ENCODE measurements at places on chromosomes 16 and 17. TPM values are rescaled to one million over a fixed set of nuclear protein-coding genes. Genes with fewer than 3 reads are reported as not detected.

Gene CDRT4
- total RNA-seq: not detected

Gene YPEL3
- total RNA-seq: 129 TPM

Gene RNF157
- total RNA-seq: 13.0 TPM

Gene PITPNM3
- 1.2 TPM for total RNA-seq

Gene EFNB3
- total RNA-seq: 2.1 TPM

Gene TRIM47
- total RNA-seq: 16.8 TPM

Gene KRT39
- not detected for total RNA-seq

DNA sequence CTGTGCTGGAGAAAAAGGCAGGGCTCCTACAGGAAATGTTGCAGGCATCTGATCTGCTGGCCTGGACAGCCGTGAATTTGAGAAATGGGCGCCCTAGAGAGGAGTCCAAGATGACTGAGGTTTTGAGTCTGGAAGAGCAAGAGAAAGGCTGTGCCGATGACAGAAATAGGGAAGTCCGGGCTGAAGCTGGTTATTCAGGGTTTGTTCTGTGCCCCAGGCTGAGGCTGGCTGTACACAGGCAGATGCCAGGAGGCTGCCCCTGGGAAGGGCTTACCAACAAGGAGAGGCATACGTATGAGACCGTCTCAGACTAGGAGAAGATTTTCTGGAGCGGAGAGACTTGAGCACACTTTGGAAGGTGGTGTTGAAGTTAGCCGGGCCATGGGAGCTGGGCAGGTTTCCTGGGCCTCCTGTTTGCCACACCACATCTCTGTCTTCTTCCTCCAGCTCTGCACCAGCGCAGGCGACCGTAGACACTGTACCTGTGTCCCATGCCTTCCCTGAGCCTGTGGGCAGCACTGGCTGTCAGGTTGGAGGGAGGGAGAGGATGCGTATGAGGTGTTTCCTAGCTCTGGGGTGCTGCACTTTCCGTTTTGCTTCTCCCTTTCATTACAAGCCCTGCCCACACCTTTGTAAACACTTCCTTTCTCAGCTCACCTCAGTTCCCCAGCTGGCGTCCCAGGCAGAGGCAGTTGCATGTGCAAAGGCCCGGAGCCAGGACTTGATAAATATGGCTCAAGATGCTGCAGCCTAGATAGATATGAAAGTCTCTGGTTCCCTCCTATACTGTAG lies 80.8 kb downstream of the SPECC1 start:
- H3K36me3 ChIP-seq: no peaks in the 10 kb centered on the region
- peak overlapping the region; percentile 87 for H3K27ac ChIP-seq
- no peak for DNase-seq
- no peaks in the 10 kb centered on the region for H3K27me3 ChIP-seq
- H3K4me3 ChIP-seq: no peak overlapping the region

- H3K36me3 ChIP-seq: no peaks in the 10 kb centered on the region
- no peak overlapping the region for H3K4me3 ChIP-seq
- no peak overlapping the region for H3K27ac ChIP-seq
- H3K4me1 ChIP-seq: no peaks in the 10 kb centered on the region
- no peaks in the 10 kb centered on the region for H3K27me3 ChIP-seq
Measured at GRCh38 chr17:51869387-51869786, 289.1 kb downstream of the CA10 start.

GRCh38 chr17:65984299-65984698 lies 207.6 kb downstream of the CEP112 start:
- no peaks in the 10 kb centered on the region for H3K4me1 ChIP-seq
- no peak for DNase-seq
- no peak overlapping the region for H3K27ac ChIP-seq
- H3K4me3 ChIP-seq: no peak overlapping the region

DNA sequence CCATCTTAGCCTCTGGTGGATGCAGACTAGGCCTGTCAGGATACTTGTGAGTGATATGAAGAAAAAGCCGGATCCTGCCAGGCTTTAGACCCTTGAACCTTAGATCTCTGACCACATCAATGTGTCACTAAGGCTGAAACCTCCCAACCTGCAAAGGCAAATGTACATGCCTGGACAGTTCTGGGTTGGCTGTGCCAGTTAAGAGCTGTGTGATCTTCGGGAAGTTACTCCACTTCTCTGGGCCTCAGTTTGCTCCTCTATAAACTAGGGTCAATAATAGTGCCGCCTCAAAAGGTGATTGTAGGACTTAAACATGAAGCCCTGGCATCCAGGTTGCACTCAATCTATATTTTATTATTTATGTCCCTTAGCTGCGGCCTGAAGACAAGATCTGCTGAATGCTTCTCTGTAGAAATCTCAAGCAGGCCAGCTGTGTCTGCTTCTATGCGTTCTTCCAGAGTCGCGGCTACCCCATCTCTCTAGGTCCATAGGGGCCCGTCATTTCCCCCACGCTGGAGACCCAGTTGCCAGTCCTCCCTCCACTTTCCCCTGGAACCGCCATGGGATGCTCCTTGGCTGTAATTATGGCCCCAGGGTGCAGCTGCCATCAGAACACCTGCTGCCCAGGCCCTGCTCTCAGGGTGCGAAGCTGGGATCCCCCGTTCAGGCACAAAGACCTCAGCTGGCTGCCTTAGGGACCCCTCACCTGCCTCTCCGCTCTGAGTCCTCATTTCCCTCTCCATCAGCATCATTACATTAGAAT lies 50.2 kb downstream of the AKAP1 start:
- H3K36me3 ChIP-seq: no peaks in the 10 kb centered on the region
- no peak for DNase-seq
- H3K27ac ChIP-seq: no peak overlapping the region
- no peak overlapping the region for H3K4me3 ChIP-seq

- peak overlapping the region; percentile 82 for H3K27ac ChIP-seq
- H3K27me3 ChIP-seq: no peaks in the 10 kb centered on the region
- no peak overlapping the region for H3K4me3 ChIP-seq
- H3K36me3 ChIP-seq: no peaks in the 10 kb centered on the region
- peak; percentile 98 for DNase-seq
Measured at GRCh38 chr17:78933959-78934568, 8.9 kb upstream of the TIMP2 start.

DNA sequence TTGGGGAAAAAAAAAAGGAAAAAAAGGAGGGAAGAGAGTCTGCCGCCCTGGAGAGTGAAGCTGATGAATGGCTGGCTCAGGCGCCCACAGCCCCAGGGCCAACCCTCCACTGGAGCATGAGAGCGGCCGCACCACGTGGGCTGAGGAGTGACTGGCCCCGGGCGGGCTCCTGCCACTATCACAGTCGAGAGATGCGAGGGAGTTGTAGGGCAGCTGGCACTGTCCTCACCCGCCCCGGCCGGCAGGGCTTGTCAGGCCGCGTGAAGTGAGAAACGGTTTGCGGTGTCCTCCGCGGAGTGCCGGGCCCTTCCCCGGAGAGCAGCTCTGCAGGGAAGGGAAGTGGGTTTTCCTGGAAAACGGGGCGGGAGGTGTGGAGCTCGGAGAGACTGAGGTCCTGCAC lies 45.9 kb downstream of the JPH3 start:
- no peaks in the 10 kb centered on the region for H3K4me1 ChIP-seq
- no peaks in the 10 kb centered on the region for H3K27me3 ChIP-seq
- no peaks in the 10 kb centered on the region for H3K36me3 ChIP-seq
- DNase-seq: no peak
- no peak overlapping the region for H3K27ac ChIP-seq

DNA sequence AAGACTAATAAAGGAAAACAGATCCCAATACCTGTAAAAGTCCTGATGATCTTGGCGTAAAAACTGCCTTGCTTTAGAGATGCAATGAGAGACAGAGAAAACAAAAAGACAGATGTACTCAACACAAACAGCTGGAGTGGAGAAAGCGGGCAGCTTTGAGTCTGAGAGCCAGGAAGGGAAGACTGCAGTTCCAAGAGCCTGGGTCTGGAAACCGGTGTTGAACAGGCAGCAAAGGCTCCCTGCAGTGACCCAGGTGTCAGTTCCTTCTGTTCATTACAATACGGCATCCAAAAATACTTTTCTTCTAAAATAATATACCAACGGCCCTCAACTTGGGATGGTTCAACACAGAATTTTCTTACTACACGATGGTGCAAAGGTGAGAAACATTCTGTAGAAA lies 29.6 kb downstream of the VPS53 start:
- no peaks in the 10 kb centered on the region for H3K4me1 ChIP-seq
- no peak for DNase-seq
- no peaks in the 10 kb centered on the region for H3K27me3 ChIP-seq
- H3K27ac ChIP-seq: no peak overlapping the region
- peaks cover 14% of the 10 kb centered on the region for H3K36me3 ChIP-seq
- H3K4me3 ChIP-seq: no peak overlapping the region

GRCh38 chr16:3458852-3459361 lies 15.4 kb downstream of the NAA60 start:
- peak overlapping the region; percentile 84 for H3K4me3 ChIP-seq
- no peaks in the 10 kb centered on the region for H3K27me3 ChIP-seq
- no peaks in the 10 kb centered on the region for H3K36me3 ChIP-seq
- peaks cover 75% of the 10 kb centered on the region for H3K4me1 ChIP-seq
- peak overlapping the region; percentile 99 for H3K27ac ChIP-seq

GRCh38 chr17:32609085-32609484 lies 122.3 kb downstream of the CDK5R1 start:
- H3K4me1 ChIP-seq: no peaks in the 10 kb centered on the region
- H3K4me3 ChIP-seq: no peak overlapping the region
- no peaks in the 10 kb centered on the region for H3K36me3 ChIP-seq

- H3K27me3 ChIP-seq: no peaks in the 10 kb centered on the region
- no peaks in the 10 kb centered on the region for H3K4me1 ChIP-seq
- DNase-seq: no peak
- no peak overlapping the region for H3K27ac ChIP-seq
Measured at GRCh38 chr16:14586637-14587305, 43.3 kb downstream of the PARN start.

GRCh38 chr16:84630446-84631152 lies 12.7 kb upstream of the COTL1 start:
- no peaks in the 10 kb centered on the region for H3K36me3 ChIP-seq
- no peak for DNase-seq
- H3K4me1 ChIP-seq: no peaks in the 10 kb centered on the region
- H3K27me3 ChIP-seq: no peaks in the 10 kb centered on the region

DNA sequence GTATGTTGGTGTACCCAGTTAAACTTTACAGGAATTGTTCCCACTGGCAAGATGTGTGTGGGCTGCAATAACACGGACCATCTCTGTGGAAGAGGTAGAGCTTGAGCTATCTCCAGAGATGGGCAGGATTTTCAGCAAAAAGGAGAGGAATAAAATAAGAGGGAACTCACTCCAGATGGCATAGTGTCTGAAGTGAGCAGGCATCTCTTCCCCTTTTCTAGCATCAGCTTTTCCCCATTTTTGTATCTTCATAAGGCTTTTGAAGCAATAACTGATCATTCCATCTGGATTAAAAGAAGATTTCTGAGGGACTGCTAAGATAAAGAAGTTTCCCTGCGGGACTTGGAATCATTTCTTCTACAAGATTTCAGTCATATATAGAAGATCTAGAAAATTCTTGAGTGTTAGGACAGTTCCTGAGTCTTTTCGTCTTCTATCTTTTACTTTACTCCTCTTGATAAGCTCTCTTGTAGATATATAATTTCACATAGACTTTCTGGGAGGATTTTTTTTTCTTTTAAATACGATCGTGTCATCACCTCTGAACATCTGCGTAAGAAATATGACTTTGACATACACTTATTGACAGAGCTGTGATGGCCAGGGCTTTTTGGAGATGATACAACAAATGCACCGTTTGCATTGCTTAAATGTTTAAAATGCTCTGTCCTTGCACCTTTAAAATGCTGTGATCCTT lies 2.1 kb downstream of the CPD start:
- peaks cover 2% of the 10 kb centered on the region for H3K36me3 ChIP-seq
- DNase-seq: no peak
- peak overlapping the region; percentile 87 for H3K4me3 ChIP-seq
- peaks cover 59% of the 10 kb centered on the region for H3K4me1 ChIP-seq

DNA sequence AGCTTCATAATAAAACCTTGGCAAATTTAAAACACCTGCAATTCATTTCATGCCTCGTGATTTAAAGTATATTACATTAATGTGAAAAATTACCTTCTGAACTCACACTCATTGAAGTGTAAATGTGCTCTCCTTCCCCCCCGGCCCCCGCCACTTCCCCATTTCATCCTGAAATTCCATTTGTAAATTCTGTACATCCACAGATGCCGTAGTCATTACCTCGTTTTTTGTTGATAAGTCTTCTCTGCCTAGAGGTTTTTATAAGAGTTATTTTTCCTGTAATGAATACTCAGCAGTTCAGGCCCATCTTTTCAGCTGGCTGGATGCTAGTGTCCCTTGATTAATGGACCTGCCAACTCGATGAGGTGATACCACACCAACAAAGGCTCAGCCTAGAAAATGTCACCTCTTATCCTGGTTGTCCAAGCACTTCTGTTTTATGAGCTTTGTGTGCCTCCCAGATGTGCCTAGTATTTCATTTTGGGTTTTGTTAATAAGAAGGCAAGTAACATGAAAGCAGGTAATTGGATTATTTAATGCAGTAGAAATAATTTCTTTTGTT lies 64.8 kb upstream of the KIFC3 start:
- H3K27ac ChIP-seq: no peak overlapping the region
- H3K36me3 ChIP-seq: no peaks in the 10 kb centered on the region
- no peaks in the 10 kb centered on the region for H3K27me3 ChIP-seq
- no peak for DNase-seq
- no peak overlapping the region for H3K4me3 ChIP-seq

DNA sequence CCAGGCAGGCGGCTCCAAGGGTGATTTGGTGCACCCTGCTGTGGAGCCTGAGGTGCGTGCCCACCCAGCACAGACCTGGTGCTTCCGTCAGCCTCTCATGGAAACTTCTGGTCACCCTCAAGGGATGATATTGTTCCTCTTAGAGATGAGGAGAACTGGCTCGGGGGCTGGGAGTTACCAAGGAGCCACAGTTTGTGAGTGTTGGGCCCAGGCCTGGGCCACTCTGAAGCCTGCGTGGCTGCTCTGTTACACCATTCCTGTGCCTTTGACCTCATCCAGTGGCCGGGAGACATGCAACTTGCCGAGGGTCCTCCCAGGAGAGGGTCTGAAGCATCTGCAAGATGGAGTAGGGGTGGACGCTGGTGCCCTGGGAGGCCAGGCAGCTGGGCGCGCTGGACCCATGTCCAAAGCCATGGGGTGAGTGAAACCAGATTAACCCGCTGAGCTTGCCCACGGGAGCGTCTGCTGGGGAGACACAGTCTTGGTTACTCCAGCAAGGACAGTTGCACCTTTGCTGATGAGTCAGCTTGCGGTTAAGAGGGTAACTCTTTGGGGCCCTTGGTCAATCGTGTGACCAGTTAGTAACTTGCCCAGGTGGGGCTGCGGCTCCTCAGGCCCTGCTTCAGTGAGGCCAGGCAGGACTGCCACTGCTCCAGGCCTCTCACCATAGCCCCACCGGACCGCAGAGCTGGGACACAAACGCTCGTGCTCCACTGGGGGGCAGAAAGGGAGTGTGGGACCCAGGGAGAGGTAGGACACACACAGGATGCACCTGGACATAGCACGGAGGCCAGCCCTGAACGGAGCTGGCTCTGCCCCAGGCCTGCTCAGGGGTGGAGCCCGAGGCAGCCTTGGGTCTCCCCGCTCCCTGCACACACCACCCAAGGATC lies 7.5 kb downstream of the C16orf90 start:
- H3K27ac ChIP-seq: no peak overlapping the region
- H3K4me1 ChIP-seq: no peaks in the 10 kb centered on the region

DNA sequence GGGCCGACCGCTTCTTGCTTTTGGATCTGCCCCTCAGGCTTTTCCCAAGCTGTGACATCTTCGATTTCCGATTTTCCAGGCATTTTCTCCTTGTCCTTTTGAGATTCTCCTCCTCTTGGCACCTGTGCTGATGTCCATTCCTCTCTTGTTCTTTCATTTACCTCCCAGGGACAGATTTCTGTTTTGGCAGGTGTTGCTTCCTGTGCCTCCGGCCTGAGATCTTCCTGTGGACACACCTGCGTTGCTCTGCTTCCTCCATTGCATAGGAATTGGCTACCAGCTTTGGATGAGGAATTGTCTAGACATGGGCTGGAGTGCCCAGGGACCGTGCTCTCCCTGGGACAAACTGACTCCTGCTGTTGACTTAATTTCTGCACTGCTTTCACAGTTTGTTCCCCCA lies 15.1 kb downstream of the GPR179 start:
- H3K4me1 ChIP-seq: no peaks in the 10 kb centered on the region
- H3K27me3 ChIP-seq: no peaks in the 10 kb centered on the region
- no peaks in the 10 kb centered on the region for H3K36me3 ChIP-seq
- H3K4me3 ChIP-seq: no peak overlapping the region
- DNase-seq: no peak

Measured in right atrium auricular region (tissue), 2 donors.